ENCODE measurements at places on chromosomes 1 and 21.

DNA sequence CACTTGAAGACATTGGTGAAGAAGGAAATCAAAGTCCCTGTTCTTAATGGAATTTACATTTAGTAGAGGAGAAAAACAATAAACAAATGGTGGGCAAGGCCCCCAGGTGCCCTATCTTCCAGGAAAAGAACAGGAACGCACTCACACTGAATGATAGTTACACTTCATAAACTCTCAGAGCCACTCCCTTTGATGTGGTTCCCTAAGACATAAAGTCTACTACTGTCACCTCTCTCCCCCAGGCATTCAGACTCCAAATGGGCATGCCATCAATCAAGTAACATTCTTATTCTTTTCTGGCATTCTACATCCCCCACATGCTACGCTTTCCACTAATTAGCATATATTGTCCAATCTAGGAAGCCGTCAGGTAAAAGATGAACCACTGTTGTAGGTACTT, 36.6 kb upstream of the PIGC start:
- no peak for DNase-seq

- DNase-seq: no peak
These were observed 7.0 kb downstream of the DSTYK start for GRCh38 chr1:205204552-205204951.

GRCh38 chr1:233944601-233945000, 40.1 kb downstream of the SLC35F3 start:
- DNase-seq: no peak

- DNase-seq: no peak
These were observed 1.9 kb downstream of the TFF1 start for GRCh38 chr21:42364304-42364865.

- no peak for DNase-seq
These were observed 78.4 kb upstream of the CTTNBP2NL start for GRCh38 chr1:112317611-112318062.

Data from activated naive CD4-positive, alpha-beta T cell treated with anti-CD3 and anti-CD28 coated beads, Interleukin-2, amount 50 U/mL, for 72 hours (primary cell).